ENCODE measurements at places on chromosomes 2 and 18.
A peak's percentile ranks its signal among the peaks of the same experiment; 100 is the strongest.

- DNase-seq: no peak
Observed at GRCh38 chr18:73579698-73580097, 567.9 kb downstream of the FBXO15 start.

GRCh38 chr2:121707344-121707919, 29.2 kb downstream of the NIFK start:
- DNase-seq: no peak

DNA sequence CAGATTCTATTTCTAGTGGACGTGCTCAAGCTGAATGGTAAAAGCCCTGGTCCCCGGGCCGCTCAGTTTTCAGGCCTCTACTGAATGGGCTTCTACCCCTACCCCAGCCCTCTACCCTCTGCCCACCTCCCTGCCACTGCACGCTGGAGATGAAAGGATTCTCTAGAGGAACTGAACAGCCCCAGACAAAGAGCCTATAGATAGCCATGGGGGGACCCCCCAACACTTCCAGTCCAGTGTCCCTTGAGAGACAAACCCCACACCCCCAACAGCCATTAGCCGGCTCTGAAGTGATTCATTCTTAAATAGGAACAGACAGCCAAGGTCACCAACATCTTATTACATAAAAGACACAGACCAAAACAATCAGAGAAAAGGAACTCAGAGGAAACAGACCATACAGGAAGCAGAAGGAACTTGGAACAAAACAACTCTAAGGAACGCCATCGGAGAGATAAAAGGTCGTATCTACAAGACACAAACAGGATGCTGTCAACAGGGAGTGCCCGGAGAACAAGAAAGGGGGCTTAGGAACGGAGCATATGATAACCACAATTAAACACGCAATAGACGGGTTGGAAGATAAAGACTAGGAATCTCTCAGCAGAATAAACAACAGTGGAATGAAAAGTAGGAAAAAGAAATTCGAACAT, 23.5 kb downstream of the TMEM37 start:
- DNase-seq: no peak

- DNase-seq: no peak
Observed at GRCh38 chr2:241551998-241552737, 6.4 kb upstream of the BOK start.

- DNase-seq: no peak
Observed at GRCh38 chr2:120821446-120822160, 85.9 kb downstream of the GLI2 start.

DNA sequence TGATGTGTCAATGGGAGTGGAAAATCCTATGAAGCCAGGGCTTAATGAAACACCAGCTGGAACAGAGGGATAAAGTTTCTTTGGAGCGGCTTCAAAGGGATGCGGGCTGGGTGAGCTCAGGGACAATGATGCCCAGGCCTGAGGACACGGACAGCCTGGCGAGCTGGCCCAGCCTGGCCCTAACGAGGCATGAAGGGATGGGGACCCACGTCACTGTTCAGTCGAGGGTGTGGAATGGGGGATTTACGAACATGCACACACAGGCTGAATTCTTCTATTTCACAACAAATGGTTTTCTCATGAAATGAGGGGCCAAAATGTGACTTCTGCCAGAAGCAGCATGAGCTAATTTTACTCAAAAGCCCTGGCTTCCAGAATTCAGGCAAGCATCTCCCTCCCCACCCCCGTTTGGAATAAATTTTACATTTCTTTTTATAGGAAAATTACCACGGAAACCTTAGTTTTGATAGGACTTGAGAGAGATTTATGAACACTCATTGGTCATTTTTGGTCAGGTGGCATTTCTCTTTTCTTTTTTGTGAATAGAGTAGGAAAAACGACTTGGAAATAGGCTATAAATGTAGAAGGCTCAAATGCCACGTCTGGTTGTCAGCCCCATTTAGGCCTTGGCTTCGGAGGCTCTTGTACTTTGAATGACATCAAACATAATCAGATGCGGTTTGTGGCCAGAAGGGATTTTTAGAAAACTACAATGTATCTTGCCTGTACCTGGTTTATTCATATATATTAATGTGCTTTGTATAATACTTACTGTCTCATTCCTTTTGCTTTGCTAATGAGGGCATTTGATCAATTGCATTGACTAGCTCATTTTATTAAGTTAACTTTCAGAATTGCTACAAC, 893.8 kb upstream of the CELF4 start:
- DNase-seq: peak; percentile 67

- DNase-seq: no peak
Observed at GRCh38 chr18:28050545-28050944, 126.4 kb downstream of the CDH2 start.

DNA sequence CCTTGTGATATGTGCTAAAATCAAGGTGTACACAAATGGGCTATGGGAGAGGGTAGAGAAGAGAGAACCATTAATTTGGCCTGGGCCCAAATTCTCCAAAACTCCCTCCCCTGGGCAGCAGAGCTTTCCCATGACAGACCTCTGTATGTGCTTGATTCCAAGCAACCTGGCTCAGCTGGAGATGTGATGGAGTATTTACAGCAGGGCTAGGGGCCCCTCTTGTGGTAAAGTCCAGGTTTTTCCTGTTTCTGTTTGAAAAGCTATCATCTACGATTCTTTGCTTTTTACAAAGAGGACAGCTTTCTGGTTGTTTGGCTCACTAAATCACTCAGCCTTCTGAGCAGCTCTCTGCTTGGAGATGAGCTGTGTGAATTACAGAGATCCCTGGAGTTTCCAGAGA, 40.3 kb downstream of the KCNS3 start:
- DNase-seq: no peak

GRCh38 chr18:5627776-5628511, 84.1 kb upstream of the EPB41L3 start:
- DNase-seq: no peak

- DNase-seq: peak; percentile 79
Observed at GRCh38 chr18:80246445-80247392, 595 bp downstream of the PARD6G start.
